ENCODE measurements at places on chromosomes 12 and 14.

DNA sequence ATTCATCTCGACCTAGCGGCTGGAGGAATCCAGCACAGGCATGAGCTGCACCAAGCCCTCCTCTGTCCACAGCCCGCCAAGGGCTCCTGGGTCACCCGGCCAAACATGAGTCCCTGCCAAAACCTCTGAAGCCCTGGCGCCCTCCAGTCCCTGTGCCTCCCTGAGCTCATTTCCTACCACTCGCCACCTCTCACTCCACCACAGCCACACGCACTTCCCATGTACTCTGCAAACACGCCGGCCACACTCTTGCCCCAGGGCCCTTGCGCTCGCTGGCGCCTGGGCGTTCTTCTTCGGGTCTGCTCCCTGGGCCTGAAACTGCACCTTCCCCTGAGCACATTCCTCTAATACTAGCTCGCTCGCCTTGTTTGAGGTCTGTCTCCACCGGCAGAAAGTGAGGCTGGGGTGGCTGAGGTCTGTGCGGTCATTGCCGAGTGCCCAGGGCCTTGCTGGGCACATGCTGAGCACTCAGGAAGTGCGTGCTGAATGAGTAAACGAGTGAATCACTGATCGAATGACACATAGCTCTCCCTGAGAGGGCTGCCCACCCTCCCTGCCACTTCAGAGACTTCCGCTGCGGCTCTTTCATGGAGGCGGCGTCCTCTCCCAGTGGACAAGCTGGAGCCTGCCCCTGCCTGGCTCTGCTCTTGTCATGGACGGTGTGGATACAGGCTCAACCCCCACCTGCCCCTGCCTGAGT, 33.7 kb upstream of the DLK1 start:
- no peak overlapping the region for H3K4me3 ChIP-seq
- H3K36me3 ChIP-seq = no peaks in the 10 kb centered on the region
- H3K27me3 ChIP-seq = no peaks in the 10 kb centered on the region
- no peak overlapping the region for H3K27ac ChIP-seq

DNA sequence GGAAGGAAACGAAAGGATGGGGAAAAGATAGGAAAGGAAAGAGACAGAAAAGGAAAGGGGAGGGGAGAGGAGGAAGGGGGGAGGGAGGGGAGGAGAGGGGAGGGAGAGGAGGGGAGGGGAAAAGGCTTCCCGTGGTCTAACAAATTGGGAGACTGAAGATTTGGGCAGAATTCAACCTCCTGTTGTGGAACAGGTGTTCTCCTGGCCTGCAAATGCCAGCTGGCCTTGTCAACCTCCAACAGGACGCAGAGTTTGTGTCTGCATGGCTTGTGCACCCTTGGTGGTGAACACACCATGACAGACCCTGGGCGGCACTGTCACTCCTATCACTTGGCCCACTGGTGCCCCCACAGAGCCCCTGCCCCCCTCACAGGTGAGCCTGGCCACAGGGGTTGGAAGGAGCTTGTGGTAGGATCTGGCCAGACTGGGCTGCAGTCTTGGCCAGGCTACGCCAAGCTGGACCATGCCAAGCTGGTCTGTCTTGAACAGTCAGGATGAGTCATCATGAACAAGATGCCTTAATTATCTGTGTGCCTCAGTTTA, 321.6 kb downstream of the BCL11B start:
- no peaks in the 10 kb centered on the region for H3K36me3 ChIP-seq
- peaks cover 19% of the 10 kb centered on the region for H3K4me1 ChIP-seq
- no peak for DNase-seq
- no peak overlapping the region for H3K4me3 ChIP-seq
- H3K27me3 ChIP-seq = no peaks in the 10 kb centered on the region
- no peak overlapping the region for H3K27ac ChIP-seq

DNA sequence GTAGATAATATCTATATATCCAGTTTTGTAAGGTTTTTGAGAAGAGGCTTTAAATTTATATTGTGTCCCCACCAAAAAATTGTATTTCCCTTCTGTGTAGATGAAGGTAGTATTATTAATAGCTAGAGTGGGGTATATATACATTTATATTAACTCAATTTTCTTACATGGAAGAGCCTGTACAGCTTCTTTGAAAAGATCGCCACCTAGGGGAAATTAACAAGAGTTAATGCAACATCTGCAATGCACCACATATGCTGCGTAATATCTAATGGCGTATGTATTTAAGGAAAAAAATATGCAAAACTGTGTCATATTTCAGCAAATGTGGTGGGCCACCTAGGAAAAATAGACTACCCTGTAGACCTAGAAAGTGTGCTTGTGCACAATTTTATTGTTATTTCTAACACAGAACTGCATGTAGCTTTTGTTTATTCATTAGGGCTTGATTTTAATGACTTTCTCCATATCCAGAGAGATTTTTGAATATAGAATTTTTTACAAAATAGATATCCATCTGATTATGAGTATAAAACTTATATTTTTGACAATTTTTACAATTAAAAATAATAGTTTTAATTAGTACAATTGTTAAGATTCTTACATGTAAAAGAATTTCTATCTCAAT, 14.0 kb downstream of the CCER1 start:
- peaks cover 14% of the 10 kb centered on the region for H3K4me1 ChIP-seq
- H3K27me3 ChIP-seq = no peaks in the 10 kb centered on the region
- H3K36me3 ChIP-seq = no peaks in the 10 kb centered on the region
- no peak overlapping the region for H3K27ac ChIP-seq
- DNase-seq = no peak

- no peak for DNase-seq
- H3K36me3 ChIP-seq = no peaks in the 10 kb centered on the region
- no peak overlapping the region for H3K4me3 ChIP-seq
- no peaks in the 10 kb centered on the region for H3K4me1 ChIP-seq
Measured at GRCh38 chr14:66008631-66009030, 477.5 kb upstream of the CCDC196 start.
